Iris pigment epithelial cell (primary cell): ENCODE measurements at places on chromosomes 5 and 9.

DNA sequence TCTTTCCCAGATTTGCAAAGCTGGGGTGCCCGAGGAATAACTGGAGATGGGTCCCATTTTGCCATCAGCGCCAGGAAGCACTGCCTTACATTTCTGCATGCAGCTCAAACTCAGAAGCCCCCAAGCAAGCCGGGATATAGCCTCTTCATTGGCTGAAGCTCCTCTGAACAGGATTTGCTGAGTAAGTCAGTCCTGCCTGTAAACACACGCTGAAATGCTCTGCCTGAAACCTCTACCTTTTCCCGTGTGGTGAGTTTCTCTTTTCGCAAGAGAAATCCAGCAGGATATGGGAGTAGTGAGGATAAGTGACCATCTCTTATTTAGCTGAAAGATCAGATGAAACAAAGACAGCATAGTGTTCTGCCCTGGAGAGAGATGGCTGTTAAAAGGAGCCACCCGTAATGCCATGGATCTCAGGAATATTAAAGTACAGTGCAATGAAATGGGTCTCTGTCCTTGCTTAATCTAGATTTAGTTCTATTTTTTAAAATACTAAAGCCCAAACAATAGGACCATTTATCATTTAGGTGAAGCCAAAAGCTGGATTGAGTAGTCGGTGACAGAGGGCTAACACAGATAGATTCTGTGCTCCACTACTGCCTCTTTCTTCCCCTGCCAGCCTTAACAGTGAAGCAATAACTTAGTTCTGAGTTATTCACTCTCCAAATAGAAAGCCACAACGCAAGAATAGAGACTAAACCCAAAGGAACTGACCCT, 177.5 kb upstream of the PPP2R2B start:
- no peak for DNase-seq

- DNase-seq, result no peak
Measured at GRCh38 chr5:5739490-5739945, 317.0 kb downstream of the ICE1 start.

- DNase-seq, result no peak
Measured at GRCh38 chr9:31078175-31078574, 1306.3 kb upstream of the ACO1 start.

GRCh38 chr5:67350618-67351201, 154.1 kb upstream of the CD180 start:
- no peak for DNase-seq

DNA sequence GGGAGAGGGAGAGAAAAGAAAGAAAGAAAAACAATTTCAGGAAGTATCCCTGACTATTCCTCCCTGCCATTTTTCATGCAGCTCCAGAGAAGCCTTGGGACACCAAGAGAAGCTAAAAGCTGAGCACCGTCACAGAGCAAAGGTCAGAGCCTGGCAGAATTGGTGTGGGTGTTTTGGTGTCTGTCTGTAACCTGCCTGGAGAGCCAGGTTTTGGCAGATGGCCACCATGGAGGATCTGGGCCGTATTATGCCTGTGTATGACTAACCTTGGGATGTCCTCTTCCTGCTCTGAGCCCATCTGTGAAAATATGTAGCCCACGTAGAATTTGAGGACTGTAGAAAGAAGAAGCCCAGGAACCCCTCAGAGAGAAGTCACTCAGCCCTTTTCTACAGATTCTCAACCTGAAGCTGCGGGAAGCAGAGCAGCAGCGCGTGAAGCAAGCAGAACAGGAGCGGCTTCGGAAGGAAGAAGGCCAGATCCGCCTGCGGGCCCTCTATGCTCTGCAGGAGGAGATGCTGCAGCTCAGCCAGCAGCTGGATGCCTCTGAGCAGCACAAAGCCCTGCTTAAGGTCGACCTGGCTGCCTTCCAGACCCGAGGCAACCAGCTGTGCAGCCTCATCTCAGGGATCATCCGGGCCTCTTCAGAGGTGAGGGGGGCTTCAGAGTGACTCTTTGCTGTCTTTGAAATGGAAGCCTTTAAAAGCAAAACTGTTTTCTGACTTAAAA, 18.8 kb downstream of the GLE1 start:
- peak; percentile 62 for DNase-seq

DNA sequence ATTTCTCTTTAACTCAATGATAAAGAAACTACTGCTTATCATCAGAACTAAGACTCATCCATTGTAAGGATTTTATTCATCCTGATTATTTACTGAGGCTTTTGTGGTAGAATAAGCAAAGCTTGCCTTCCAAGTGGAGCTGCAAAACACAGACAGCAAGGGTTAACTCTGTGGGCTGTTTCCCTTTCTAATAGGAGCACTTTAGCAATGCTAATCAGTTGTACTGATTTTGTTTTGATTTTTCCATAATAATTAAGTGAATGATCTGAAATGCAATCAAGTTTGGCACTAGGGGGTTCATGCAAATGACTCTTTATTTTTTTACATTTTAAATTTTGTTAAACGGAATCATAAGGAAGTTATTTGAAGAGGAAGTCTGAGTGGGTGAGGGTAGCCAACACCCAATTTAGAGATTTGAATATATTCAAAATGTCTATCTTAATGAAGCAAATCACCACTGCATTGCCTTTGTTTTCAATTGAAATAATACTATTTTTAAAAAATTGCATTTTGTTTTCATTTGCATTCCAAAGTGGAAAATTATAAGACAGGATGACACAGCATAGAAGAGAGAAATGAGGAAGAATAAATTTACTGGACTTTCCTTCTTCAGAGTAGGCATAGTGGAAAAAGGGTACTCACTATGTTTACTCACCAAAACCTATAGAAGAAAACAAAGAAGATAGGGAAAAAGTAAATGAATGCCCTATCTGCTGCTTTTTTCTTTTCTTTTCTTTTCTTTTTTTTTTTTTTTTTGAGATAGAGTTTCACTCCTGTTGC, 36.6 kb downstream of the MEGF10 start:
- no peak for DNase-seq

- peak; percentile 72 for DNase-seq
Measured at GRCh38 chr5:33433303-33434240, 7.2 kb upstream of the TARS1 start.

GRCh38 chr9:132991351-132992300, 13.1 kb downstream of the GFI1B start:
- DNase-seq, result no peak

- DNase-seq, result no peak
Measured at GRCh38 chr5:148561801-148562311, 92.5 kb downstream of the HTR4 start.
